Stimulated activated CD4-positive, alpha-beta T cell treated with anti-CD3 and anti-CD28 coated beads, Interleukin-1b, Interleukin-23, amount 100 ng/mL, for 1 hour (primary cell): ENCODE measurements at places on chromosomes 3 and 15.

- no peak for DNase-seq
These were observed 910.0 kb upstream of the ROBO1 start for GRCh38 chr3:80677796-80678195.

- DNase-seq, result no peak
These were observed 48.6 kb upstream of the FLNB start for GRCh38 chr3:57959423-57960173.

DNA sequence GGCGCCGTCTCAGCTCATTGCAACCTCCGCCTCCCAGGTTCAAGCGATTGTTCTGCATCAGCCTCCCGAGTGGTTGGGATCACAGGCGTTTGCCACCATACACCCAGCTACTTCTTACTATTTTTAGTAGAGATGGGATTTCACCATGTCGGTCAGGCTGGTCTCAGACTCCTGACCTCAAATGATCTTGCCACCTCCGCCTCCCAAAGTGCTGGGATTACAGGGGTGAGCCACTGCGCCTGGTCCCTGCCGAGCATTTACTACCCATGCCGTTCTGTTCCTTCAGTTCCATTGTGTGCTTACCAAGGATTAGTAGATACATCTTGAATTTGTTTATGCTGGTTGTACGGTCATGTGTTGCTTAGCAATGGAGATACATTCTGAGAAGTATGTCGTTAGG lies 10.3 kb downstream of the CHD2 start:
- DNase-seq, result no peak

- DNase-seq, result no peak
These were observed 39.1 kb downstream of the MRPL46 start for GRCh38 chr15:88428053-88428452.

- no peak for DNase-seq
These were observed 22.7 kb downstream of the ACAA1 start for GRCh38 chr3:38114052-38114874.

DNA sequence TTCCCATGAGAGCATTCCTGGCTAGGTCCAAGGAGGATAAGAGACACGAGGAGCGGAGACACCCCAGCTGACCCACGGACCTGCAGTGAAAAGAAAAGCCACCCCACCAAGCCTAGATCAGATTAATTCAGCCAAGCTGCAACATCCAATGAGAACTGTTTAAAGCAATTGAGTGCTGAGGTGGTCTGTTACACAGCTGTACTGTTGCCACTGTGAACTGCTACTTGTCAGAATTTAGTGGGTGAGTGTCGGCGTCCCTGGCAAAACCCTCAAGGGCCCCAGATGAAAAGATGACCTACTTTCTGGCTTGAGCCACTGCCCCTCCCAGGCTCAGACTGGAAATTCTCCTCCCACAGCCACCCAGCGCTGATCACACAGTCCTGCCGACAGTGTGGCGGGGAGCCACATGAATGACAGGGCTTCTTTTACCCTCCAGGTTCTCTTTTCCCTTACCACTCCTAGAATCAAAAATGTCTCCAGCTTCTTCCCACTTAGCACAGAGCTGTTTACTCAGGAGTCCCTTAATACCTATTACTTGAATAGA lies 26.4 kb upstream of the KBTBD12 start:
- no peak for DNase-seq

- no peak for DNase-seq
These were observed 151.9 kb upstream of the LINGO1 start for GRCh38 chr15:77784361-77785292.

DNA sequence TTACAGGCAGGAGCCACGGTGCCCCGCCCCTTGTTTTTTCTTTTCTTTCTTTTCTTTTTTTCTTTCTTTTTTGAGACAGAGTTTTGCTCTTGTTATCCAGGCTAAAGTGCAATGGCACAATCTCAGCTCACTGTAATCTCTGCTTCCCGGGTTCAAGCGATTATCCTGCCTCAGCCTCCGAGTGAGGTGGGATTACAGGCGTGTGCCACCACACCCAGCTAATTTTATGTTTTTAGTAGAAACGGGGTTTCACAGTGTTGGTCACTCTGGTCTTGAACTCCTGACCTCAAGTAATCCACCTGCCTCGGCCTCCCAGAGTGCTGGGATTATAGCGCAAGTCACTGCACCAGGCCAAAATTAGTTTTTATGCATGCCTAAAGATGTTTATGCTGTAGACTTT lies 2.5 kb downstream of the RPL35A start:
- no peak for DNase-seq

- DNase-seq, result no peak
These were observed 343.0 kb downstream of the PLOD2 start for GRCh38 chr3:145817870-145818483.

- DNase-seq, result no peak
These were observed 365.6 kb downstream of the TIGIT start for GRCh38 chr3:114659109-114660061.
